ENCODE measurements at places on chromosomes 12 and 14.
A peak's percentile ranks its signal among the peaks of the same experiment; 100 is the strongest.

GRCh38 chr14:68543516-68543915, 249.4 kb downstream of the ZFP36L1 start:
- DNase-seq: no peak

- no peak for DNase-seq
Measured at GRCh38 chr14:65906344-65906743, 493.8 kb downstream of the FUT8 start.

DNA sequence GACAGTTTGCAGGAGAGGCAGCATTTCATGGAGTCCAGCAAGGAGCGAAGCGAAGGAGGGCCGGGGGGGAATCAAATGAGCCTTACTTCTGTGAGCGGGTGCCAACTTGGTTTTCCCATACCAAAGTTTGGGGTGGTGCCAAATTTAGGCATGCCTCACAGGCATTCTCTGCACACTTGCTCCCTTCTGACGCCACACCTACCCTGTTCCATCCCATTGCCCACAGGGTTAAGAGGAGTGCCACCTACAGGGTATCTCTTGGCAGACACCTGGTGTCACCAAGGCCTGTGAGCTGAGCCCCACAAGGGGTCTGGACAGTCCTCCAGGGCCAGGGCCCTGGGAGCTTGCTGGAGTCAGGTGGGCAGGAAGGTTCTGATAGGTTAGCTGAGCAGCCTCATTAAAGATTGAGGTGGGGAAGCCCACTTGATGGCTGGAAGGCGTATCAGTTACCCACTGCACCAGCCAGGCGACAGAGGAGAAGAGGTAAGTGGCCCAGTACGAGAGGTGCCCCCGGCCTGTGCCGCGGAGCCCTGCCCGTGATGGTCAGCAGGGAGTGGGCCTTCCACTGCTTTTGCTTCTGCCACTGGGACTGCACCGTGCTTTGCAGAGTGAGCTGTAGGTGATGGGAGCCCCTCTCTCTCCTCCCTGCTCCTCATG, 45.2 kb downstream of the DEGS2 start:
- no peak for DNase-seq

- DNase-seq: no peak
Measured at GRCh38 chr12:104197264-104197663, 18.3 kb upstream of the TXNRD1 start.

DNA sequence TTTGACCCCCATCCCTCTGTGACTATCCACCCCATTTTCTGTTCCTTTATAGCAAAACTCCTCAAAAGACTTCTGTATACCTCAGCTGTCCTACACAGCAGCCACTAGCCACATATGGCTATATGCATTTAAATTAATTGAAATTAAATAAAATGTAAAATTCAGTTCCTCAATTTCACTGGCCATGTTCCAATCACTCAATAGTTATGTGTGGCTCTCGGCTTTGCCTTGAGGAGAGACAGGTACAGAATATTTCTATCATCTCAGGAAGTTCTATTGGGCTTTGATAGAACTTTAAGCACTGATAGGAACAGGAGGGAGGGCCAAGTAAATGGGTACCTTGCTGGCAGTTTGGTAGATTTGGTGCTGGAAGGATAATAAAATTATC, 280.3 kb upstream of the AMIGO2 start:
- no peak for DNase-seq

DNA sequence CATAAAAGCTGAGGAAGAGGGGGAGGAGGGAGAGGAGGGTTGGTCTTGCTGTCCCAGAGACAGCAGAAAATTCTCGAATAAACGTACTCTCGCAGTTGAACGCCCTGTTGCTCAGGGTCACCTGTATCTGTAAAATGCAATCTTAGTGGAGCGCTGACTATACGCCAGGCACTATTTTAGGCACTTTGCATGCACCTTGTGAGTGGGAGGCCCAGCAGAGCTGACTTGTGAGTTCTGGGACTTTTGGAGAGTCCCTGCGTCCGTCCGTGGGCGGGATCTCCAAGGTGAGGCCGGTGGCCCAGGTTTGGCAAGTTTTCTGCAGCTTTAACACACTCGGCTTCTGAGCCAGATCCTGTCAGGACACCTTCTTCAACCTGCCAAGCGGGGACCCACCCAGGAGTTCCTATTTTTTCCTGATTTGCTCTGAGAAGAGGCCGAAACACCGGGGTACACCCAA, 32.5 kb upstream of the PLEKHG6 start:
- no peak for DNase-seq

DNA sequence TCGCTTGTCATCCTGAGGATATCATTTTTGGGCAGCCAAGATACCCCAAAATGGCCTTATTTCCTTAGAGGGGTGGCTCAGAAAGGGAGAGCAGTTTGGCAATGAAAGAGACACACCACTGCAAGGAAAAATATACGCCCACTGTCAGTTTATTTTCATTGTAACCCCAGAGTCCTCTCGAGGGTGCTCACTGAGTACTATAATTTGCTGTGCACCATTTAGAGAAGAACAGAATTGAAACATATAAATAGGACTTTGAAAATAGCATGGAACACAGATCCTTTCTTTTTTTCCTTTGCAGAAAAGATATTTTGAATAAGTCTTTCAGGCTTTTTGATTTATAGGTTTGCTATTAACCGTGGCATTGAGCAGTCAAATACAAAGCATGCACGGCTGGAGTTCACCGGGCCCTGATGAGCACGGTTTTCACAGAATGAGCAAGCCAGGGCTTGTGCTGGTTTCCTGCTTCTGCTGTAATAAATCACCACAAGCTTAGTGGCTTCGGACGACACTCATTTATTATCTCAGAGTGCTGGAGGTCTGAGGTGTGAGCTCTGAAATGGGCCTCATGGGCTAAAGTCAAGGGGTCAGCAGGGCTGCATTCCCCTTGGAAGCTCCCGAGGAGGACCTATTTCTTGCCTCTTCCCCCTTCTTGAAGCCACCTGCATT, 152.3 kb downstream of the ZNF664 start:
- DNase-seq: peak; percentile 29

DNA sequence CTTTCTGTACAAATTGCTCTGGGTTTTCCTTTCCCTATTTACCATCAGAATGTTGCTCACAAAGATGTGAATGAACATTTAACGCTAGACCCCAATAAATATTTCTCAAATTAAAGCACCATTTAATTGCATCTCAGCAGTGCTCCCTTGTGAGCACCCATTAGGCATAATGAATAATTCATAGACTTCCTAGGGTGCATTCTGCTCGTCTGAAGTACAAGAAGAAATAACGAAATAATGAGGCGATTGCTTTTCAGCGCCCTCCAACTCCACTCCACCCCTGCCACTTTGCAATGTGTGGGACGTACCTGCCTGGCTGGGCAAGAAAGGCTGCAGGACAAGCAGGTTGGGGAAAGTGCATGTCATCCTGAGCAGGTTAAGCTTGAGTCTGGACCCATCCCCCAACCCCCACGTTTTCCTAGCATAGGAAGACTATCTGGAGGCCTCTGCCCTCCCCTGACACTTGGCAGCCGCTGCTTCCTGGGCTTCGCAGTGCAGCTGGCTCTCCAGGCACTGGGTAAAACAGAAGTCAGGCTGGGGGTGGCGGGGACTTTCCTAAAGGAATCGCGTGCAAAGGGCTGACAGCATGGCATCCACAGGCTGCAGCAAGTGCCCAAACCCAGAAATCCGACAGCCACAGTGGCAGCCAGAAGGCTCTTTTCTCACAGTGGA, 253.7 kb downstream of the DUSP6 start:
- no peak for DNase-seq

GRCh38 chr12:70852416-70853150, 68.0 kb downstream of the PTPRR start:
- DNase-seq: no peak

- DNase-seq: no peak
Measured at GRCh38 chr12:12099102-12099501, 28.4 kb downstream of the BCL2L14 start.

GRCh38 chr14:59091404-59091803, 97.1 kb upstream of the DAAM1 start:
- DNase-seq: no peak

DNA sequence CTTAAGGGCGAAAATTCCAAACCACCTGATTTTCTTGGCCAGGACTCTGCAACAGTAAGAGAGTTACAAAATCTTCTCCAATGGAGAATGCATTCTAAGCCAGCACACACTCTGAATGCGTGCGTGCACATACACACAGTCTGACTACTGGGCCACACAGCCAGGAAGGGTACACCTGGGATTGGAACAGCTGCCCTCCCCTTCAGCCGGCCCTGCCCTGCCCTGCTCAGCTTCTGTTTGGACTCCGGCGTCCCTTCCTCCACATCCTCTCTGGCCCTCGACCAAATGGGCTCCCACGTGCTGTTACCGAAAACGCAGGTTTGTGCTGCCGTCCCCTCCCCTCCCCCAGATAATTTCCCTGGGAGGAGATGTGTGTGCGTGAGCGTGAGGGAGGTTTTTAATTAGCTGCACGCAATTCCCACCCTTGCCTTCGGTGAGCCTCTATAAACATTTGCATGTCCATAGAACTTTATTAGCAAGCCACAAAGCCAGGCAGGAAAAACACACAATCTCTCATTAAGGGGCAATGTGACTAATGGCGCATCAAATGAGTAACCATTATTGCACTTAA, 43.0 kb downstream of the CCNK start:
- DNase-seq: no peak

DNA sequence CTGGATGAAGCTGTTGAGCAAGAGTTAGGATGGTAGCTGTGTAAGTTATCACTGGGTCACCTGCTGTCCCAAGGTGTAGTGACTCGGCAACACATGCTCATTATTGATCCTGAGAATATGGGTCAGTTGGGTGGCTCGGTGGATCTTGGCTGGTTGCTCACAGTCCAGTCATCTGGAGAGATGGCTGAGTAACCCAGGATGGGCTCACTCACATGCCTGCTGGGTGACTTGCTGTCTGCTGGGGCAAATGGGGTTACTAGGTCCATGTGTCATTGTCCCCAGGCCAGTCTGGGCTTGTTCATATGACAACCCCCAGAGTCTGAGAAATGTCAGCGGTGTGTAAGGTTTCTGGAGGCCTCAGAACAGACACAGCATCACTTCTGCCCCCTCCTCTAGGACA, 69.5 kb downstream of the SLC15A4 start:
- DNase-seq: no peak

GRCh38 chr12:26134540-26134939, 9.7 kb upstream of the BHLHE41 start:
- peak; percentile 11 for DNase-seq

DNA sequence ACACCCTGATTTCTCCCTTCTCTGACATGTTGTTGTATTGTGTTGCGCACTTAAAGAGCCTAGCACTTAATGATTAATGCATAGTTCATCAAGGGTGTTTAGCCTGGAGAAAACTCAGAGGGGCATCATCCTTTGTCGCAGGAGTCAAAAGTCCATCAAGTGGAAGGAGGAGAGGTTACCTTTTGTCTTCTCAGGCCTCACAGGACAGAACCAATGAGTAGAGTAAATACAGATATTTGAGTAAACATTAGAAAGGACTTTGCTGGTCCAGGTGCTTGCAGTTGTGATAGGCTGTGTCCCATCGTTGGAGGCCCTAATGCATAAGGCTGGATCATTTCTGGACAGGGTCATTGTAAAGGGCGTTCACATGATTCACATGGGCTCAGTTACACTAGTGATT, 430.9 kb downstream of the PCNX1 start:
- no peak for DNase-seq
